ENCODE measurements at places on chromosomes 7 and 10.

DNA sequence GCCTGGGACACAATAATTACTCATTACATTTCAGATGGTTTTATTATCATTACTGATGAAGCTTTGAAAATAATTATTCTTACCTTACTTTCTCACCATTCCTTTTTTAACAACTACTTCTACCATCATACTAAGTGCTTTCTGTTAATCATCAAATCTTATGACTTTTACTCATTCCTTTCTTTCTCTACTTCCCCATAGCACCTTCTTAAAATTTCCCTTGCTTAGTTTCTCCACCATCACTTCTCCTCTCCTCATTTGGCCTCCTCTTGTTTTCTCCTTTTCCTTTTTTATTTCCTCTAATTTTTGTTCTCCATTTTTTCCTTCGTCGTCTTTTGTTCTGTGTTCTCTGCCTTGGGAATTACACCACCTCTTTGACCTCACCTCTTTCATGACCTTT lies 303.2 kb upstream of the KAT6B start:
- no peak for DNase-seq

- DNase-seq, result peak; percentile 65
Observed at GRCh38 chr10:73758704-73759511, 14.7 kb downstream of the SEC24C start.

- DNase-seq, result no peak
Observed at GRCh38 chr10:72702868-72703581, 11.1 kb downstream of the MCU start.

- no peak for DNase-seq
Observed at GRCh38 chr10:127737563-127738511, 852 bp downstream of the FOXI2 start.

DNA sequence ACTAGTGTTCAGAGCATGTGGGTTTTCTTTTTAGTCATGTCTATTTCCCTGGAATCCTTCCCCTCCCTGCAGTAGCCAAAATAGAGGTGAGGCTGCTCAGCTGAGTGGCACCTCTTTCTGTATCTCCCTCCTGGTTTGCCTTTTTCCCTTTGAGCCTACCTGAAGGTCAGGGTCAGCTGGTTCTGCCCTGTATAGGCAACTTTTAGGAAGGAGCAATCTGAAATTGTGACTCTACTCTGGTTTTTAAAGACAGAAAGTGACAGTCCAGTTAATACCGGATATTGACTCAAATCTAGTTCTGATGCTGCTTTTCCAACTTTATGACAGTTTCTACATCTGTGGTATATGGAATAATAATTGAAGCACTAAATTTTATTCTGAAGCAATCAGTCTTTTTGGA lies 26.0 kb downstream of the CCM2 start:
- DNase-seq, result no peak

DNA sequence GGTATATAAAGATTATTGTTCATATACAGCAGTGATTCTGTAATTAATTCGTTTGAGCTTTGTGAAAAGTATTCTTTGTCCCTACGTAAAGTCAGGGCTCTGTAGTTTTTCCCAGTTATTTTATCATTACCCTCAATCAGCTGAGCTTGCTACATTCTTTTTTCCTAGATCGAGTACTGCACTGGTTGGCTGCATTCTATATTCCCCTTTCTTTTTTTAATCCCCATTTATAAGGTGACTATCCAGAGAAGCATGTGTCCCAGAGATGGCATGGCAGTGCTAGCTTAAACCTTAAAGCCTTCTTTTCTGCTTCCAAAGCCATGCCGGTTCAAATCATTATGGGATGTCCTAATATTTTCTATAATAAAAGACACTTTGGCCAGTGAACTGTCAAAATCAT lies 230.1 kb upstream of the CELF2 start:
- no peak for DNase-seq

DNA sequence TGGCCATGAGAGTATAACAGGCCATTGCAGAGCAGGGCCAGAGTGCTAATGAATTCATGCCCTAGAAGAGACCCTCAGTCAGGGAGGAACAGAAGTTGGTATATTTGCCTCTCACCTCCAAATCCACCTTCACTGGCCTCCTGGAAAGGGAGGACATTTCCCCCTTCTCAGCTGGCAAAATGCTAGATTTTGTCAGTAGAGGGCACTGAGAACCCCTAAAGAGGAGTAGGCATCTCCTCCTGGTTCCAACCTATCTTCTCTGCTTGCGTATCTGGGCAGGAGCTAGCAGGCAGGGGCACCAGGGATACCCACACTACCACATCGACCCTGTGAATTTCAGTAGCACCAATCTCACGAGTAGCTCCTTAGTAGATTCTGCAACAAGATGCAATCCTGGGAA lies 79.8 kb upstream of the GHITM start:
- no peak for DNase-seq

GRCh38 chr10:49325916-49326783 lies 27.2 kb downstream of the C10orf71 start:
- no peak for DNase-seq

GRCh38 chr10:33507662-33508425 lies 173.4 kb upstream of the NRP1 start:
- DNase-seq, result no peak

- DNase-seq, result peak; percentile 5
Observed at GRCh38 chr10:7000061-7000460, 410.8 kb downstream of the SFMBT2 start.

- no peak for DNase-seq
Observed at GRCh38 chr7:152411389-152411788, 24.4 kb downstream of the KMT2C start.

DNA sequence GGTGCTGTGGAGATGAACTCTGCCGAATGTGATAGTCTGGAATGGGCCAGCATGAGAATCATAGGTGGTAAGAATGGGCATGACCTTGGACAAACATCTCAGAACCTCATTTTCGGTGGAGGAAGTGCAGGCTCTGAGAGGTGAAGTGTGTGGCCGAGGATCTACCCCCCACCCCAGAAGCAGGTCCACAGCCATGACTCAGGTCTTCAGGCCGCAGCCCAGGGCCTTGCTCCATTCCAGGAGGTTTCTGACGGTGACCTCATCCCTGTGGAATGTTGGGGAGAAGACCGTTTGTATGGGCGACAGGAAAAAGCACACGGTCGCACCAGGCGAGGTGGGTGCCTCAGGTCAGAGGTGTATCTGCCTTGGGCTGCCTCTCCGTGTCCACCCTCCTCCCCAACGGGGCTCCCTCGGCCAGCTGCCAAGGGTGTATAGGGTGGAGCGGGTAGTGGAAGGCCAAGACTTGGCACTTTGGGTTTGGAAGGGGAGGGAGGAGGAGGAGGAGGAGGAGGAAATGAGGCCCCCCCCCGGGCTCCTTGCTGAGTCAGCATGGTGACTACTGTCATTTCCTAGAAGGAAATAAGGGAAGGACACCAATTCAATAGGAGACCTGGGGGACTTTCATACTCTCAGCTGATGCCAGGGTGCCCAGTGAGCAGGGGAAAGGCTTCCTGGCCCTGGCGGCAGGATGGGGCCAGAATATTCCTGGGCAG lies 168.0 kb upstream of the RHEB start:
- DNase-seq, result no peak

DNA sequence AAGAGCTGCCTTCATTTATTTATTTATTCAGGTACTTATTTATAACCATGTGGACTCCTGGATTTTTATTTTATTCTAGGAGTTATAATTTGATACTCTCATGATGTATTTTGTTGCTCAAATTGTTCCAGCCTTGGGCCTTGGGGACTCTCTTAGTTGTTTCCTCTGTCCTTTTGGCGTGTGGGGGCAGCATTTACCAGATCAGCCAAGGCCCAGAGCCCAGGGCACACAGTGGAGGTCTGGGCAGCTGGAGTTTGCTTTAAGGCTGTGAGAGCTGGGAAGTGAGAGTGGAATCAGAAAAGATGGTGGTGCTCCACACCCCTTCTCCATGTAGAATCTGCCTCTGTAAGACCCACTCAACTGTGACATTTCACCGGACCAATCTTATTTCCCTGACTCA lies 398.9 kb downstream of the RPS24 start:
- DNase-seq, result no peak

- DNase-seq, result no peak
Observed at GRCh38 chr7:157436763-157437480, 100.1 kb downstream of the DNAJB6 start.

- no peak for DNase-seq
Observed at GRCh38 chr10:9545073-9545472, 1472.6 kb upstream of the CELF2 start.

- no peak for DNase-seq
Observed at GRCh38 chr7:70457482-70457881, 674.5 kb upstream of the GALNT17 start.

DNA sequence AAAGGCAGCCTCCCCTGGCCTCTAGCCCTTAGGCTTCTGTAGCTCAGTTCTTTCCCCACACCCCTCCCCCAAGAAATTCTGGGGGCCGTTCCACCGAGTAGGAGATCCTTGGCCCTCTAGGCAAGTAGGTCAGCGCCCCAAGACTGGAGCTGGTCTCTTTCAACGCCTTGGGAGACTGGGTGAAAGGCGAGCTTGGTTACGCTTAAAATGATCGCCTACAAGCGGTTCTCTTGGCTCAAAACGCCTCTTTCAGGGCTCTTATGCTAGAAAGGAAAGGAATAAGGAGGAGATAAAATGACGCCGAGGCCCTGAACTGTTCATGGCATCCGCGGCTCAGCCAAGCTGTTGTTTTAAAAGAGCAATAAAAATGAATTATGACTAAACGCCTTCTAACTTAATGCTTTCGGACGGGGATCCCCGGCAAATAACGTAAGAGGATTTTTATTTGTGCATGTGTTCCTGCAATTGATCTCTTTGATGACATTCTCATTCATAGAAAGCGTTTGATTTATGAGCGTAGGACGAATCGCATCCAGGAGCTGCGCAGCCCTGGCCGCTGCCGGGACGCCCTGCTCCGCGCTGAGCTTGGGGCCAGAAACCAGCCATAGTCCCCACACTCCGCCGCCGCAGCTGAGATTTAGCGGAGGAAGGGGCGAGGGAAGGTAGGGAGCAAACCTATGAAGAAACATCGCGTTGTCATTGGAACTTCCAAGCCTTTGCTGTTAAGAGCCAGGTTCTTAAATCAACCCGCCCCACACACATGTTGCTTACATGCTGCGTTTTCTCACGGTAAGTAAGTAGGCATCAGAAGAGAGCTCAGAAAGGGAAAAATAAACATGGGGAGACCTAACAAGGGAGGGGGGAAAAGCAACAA lies 3.0 kb upstream of the HOXA1 start:
- DNase-seq, result peak; percentile 75

DNA sequence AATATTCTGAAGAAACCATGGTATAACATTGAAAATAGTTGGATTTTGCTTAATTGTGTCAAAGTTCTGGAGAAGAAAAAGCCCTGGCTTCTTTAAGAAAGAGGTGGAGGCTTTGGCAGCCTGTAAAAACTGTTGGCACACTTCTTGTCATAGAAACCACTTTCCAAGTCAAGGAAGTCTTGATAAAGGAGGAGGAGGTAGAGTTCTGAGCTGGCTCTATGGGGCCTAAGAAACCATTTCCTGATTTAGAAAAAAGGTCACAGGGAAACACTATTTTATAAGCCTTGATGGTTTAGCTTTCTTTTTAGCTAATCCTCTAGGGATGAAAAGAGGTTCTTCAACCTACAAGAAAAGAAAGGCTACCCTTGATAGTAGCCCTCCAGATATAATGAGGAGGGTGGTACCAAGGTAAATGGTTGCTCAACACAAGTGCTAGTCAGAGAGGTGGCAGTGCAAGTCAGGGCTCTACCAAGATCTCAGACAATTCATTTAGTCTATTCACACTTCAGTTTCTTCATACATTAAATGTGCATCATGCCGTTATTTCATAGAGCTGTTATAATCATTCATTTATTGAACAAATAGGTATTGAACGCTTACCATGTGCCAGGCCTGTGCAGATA lies 346.9 kb downstream of the RNLS start:
- no peak for DNase-seq

- no peak for DNase-seq
Observed at GRCh38 chr7:69452797-69453196, 145.5 kb upstream of the AUTS2 start.

DNA sequence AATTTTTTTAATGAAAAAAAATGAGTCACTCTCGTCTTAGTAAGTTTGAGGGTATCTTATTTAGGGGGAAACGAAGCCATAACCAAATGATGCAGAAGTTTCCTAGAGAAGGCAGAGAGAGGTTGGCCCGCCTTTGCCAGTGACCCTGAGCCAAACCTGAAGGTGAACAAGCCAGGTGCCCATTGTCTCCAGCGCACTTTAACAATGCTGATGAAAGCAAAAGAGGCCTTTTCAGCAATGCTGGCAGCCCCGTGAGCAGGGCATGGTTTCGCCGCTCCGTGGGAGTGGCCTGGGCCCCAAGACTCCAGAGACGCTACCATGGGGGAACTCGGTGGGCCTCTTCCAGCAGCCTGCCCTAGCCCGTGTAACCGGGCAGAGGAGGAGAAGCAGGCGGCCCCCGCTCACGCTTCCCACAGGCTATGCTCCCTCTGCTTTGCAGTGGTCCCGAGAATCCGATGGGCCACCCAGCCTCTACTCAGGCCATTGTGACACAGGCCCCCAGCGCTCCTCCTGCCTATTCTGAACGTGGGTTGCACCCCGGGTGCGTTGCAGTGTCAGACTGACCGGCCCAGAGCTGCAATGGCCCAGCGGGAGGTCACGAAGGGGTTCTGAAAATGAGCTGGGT lies 14.0 kb upstream of the UNCX start:
- no peak for DNase-seq

DNA sequence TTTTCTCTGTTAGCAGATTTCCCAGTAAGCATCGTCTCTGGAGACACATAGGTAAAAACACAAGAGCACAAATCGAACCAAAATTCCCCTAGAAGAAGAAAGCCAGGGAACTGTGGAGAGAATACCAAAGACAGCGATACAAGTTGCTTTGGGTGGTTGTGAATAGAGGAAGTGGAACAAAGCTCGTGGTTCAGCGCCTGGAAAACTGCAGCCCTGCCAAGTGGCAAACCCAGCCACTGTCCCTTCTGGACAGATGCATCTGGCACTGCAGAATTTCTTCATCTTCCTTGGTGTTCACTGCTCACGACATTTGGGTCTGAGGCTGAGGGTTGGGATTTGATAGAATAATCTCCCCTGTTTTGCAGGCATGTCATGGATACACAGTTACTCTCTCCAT lies 733.8 kb downstream of the PARD3 start:
- no peak for DNase-seq

- DNase-seq, result no peak
Observed at GRCh38 chr7:97017192-97018125, 7.2 kb downstream of the DLX5 start.

- no peak for DNase-seq
Observed at GRCh38 chr10:46558122-46558391, 1.6 kb upstream of the GPRIN2 start.

DNA sequence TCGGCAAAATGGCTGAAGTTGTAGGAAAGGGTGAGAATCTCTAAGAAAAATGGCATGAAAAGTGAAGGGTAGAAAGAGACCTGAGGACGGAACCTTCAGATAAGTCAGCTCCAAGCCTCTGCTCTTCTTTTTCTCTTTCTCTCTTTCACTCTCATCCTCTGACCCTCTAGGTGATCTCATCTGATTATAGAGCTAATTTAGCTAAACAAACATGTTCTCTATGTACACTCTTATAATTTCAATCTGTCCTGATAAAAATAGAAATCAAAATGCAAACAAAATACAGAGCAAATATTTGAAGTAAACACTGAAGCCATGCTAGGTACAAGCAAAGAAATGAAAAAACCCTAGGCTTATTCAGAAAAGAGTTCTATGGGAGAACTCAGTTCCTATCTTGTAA lies 14.4 kb upstream of the CUBN start:
- DNase-seq, result peak; percentile 3

Data from NCI-H1417 (cell line).